ENCODE measurements at places on chromosomes 5 and 9. TPM values are rescaled to one million over a fixed set of nuclear protein-coding genes. Genes with fewer than 3 reads are reported as not detected.

DNA sequence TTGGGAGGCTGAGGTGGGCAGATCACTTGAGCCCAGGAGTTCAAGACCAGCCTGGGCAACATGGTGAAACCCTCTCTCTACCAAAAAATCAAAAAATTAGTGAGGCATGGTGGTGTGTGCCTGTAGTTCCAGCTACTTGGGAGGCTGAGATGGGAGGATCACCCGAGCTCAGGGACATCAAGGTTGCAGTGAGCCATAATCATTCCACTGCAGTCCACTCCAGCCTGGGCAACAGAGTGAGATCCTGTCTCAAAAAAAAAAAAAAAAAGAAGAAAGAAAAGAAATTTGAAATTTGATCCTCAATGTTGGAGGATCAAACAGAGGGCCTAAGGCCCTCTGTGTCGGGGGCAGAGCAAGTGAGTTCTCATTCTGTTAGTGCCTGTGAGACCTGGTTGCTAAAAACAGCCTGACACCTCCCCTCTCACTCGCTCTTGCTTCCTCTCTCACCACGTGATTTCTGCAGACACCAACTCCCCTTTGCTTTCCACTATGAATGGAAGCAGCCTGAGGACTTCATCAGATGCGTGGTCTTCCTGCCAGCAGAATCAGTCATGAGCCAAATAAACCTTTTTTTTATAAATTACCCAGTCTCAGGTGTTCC lies 8.4 kb upstream of the GOLPH3 start:
- DNase-seq: no peak

DNA sequence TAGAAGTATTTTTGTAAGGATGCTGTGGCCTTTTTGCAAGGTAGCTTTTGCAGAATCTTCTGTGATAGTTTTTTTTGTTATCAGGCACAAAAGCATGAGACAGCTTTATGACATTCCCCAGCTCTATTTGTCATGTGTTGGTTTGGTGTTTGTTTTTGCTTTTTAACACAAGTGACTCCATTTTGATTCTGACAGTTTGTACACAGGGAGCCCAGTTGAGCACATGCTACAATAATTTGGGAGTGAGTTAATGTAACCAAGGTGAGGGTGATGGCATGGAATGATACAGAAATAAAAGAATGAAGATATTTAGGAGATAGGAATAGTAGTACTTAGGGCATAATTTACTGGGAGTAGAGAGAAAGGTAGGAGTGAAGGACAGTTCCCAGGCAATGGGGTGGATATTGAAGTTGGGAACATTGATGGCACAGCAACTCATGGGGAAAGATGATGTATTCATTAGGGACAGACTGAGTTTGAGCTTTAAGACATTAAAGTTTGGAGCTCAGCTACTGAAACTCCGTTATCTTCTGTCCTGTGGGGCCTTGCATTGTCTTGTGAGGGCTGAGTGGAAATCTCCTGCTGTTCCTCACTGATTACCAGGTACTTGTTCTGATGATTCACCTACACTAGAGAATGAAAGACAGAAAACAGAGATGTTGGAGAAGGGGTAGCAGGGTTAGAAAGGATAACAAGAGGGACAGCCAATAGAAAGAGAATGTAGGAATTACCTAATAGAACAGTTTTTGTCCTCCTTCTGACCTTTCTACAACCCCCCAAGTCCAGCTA lies 88.3 kb upstream of the CCDC112 start:
- no peak for DNase-seq

Gene C9
- not detected for total RNA-seq

Gene FCN2
- not detected for total RNA-seq

Gene TMEM167A
- 34.8 TPM for total RNA-seq

- DNase-seq: peak; percentile 41
Observed at GRCh38 chr9:120714846-120715388, 647 bp upstream of the MEGF9 start.

- DNase-seq: no peak
Observed at GRCh38 chr5:24646915-24647314, 2.1 kb upstream of the CDH10 start.

DNA sequence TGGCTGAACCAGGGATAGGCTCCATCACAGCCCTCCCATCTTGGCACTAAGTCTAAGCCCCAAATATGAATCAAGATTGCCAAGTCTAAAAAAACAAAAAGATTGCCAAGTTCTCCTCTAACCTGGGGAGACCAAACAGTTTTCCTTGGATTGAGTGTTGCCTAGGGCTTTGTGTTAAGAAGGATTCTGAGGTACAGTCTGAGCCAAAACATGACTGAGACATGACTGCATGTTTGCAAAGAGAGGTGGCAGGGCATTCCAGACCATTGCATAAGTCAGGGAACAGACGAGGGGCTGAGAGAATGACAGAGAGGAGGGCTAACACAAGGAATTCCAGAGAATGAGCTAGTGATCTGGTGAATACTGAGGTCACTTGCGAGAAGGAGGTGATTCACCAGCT lies 11.4 kb downstream of the LAMC3 start:
- no peak for DNase-seq

DNA sequence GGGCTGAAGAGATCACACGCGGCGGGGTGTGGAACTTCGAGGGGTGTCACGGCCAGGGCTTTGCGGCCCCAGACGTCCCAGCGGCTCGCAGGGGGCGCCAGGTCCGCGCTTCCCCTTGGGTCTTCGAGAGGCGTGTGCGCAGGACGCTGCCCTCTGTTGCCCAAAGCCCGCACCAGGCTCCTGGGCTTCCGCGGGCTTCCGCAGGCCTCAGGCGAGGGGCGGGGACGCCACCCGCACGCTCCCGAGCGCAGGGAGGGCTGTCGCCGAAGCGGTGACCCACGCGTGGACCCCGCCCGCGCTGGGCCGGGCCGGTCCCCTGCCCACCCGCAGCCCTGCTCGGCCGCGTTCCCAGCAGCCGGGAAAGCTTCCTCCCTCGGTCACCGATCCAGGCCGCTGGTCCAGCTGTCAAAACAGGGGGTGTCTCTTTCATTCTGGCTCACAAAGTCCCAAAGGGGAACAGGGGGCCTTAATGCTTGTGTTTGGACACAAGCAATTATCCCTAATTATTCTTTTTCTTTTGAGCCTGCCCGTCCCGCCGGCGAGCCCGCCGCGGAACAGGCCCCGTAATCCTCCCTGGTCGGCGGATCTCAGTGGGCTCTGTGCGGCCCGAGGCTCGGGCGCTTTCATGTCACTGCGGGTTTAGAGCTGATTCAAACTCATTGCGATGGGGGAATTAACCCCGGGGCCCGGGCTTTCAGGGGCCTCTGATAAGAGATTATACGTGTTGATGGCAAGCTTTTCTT lies 60.6 kb downstream of the TMEM174 start:
- DNase-seq: no peak

- DNase-seq: no peak
Observed at GRCh38 chr9:16085167-16085726, 532.4 kb downstream of the CCDC171 start.

GRCh38 chr9:133513214-133514100 lies 11.3 kb downstream of the MYMK start:
- DNase-seq: no peak
